ENCODE measurements at places on chromosomes 12 and 14.

- DNase-seq, result no peak
Observed at GRCh38 chr14:71491931-71492330, 440.3 kb upstream of the RGS6 start.

DNA sequence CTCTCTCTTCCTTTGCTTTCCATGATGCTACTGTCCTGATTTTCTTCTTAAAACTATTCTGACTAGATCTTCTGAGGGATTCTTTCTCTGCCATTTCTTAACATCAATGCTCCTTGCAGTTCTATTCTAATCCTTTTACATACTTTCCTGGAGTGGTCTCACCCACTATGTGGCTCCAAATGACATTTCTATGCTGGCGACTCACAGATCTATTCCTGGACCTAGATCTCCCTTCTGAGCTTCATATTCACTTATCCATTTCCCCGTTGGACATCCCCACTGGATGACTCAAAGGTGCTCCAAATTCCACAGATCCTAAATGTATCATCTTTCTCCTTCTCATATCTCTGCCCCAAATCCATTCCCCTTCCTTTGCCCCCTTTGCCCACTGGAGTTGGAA, 4.1 kb downstream of the TEP1 start:
- no peak for DNase-seq

DNA sequence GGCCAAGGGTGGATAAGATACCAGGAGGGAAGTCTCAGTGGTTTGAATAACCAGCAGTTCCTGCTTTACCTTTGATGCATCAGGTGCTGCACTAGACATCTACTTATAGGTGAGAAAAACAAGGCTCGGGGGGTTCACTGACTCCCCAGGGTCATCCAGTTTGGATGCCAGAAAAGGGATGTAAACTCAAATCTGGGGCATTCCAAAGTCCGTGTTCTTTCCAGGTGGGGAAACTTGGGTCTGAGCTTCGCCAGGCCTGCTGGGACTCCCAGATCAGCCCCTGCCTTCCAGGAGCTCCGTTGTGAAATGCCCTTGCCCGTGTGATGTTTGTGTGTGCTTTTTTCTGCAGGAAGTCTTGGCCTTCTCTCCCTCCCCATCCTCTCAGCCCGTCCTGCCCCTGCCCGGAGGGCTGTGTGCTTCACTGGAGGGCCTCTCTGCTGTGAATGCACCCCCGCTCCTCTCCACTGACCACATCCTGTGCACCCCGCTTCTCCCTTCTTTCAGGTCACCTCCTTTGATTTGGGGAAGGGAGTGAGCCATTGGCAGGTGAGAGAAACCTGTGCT, 42.1 kb downstream of the TSPAN9 start:
- DNase-seq, result no peak

GRCh38 chr14:102097441-102098135, 10.7 kb upstream of the HSP90AA1 start:
- DNase-seq, result no peak

DNA sequence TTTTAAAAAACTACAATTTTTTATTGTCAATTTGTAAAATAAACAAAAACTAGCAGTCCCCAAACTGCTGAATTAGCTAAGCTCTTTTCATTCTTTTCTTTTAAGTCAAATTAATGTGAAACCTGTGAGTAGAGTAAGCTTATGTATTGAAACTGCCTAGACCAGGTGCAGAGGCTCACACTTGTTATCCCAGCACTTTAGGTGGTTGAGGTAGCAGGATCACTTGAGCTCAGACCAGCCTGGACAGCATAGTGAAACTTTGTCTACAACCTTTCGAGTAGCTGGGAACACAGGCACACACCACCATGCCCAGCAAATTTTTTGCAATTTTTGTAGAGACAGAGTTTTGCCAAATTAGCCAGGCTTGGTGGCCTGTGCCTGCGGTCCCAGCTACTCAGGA, 26.4 kb downstream of the SCFD1 start:
- DNase-seq, result no peak

GRCh38 chr14:51701951-51702350, 50.2 kb downstream of the FRMD6 start:
- DNase-seq, result no peak

GRCh38 chr12:14482886-14483285, 84.8 kb downstream of the PLBD1 start:
- no peak for DNase-seq

DNA sequence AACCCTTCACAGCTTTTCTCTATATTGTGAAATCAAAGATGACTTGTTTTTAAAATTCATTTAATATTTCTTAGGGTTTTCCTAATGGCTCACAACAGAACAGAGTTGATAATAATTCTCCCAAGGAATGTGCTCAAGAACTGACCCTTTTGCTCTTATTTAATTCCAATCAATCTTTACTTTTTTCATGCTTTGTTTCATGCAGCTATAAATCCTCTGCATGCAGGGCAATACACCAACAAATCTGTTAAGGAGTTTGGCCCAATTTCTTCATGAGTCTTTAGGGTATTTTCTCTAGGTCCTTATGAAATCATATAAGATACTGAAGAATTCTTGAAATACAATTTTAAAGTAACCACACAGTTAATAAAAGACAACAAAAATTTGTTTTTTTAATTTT, 264.2 kb downstream of the SLC6A15 start:
- no peak for DNase-seq

DNA sequence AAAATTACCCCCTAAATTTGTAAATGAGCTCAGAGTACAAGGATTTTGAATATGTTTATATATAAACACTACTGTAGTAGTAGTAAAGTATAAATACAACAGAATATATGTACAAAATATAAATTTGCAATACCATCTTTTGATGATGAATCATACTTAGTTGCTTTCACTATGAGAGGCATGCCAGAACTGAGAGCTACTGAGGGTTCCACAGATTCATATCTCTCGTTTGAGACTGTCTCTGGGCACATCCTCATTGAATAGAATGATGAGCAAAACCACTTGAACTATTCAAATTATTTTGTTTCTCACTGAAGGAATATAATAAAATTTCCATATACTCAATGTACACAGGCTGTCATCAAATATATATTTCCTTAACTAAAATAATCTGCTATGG, 417.6 kb downstream of the NAV3 start:
- no peak for DNase-seq

GRCh38 chr12:85152311-85152729, 116.2 kb downstream of the LRRIQ1 start:
- DNase-seq, result no peak

GRCh38 chr12:54051026-54051842, 2.4 kb upstream of the HOXC4 start:
- no peak for DNase-seq
